ENCODE measurements at places on chromosomes 1 and 21.

DNA sequence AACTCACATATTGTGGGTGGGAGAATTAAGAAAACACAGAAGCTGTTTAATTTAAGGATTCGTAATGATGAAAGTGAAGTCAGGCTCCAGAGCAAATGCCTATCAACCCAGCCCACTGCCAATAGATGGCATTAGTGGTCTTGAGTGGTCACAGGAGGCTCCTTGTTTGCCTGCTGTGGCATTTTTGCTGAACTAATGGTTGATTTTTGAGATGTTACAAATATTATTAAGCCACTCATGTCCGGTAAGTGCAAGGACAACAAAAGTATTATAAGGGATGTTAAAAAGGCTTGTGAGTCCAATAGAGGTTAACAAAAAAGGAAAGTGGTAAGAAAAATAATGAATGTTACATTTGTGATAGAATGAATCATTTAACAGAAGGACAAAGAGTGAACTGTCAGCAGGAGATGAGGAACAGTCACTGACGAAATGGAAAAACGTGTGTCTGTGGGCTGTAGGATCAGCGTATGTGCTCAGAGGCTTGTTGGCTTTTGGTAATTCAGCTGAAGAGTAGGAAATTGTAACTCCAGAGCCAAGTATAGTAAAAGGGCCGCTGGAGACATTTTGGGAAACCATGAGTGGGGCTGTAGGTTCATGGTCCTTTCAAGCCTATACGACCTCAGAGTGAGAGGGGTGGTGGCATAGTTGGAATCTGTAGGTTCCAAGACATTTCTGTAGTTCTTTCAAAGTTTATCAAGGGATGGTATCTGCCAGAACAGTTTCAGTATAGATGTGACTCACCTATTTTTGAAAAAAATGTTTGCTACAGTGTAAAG, 11.2 kb downstream of the SFT2D2 start:
- peak; percentile 62 for DNase-seq

DNA sequence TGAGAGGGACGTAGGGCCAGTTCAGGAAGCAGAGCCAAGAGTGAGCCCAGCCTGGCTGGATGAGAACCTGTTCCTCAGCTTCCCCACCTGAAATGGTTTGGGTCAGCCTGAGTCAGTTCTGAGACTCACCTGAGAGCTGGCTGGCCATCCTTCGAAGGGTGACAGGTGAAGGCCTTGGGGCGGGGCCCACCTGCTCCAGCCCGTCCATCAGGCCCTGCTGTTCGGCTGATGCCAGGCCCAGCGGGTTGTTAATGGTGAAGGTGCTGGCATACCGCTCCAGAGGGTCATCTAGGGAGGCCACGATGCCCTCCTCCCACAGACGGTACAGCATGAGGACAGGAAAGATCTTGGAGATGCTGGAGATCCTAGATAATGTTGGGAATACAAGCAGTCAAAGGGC, 14.1 kb downstream of the LACTBL1 start:
- DNase-seq: no peak

DNA sequence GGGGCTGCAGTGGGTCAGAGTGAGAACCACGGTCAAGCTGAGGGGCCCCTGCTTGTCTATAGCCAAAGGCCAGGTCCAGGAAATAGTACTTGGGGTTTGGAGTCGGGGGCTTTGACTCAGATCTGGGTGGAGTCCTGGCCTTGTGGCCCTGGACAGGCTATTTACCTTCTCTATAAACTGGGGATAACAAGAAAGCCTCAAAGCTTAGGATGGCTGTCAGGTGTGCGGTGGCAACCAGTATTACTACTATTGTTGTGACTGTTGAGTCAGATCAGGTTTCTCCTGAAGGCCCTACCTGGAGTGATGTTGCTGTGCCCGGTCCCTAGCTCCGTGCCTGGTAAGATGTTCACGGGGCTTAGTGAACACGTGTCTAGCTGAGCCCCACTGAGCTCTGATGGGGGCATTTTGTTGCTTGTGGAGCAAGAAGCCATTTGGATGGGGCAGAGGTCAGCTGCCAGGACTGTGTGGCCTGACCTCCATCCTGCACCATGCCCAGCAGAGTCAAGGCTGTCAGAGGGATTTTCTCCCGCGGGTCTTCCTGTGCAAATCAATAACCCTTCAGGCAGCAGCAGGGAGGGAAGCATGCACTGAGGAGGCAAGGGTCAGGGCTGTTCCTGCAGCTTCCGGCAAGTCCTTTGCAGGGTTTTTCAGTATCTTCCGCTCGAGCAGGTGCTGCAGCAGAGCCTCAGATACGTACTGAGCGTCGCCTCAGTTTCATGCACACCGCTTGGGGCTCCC, 170.3 kb downstream of the CAMTA1 start:
- no peak for DNase-seq

DNA sequence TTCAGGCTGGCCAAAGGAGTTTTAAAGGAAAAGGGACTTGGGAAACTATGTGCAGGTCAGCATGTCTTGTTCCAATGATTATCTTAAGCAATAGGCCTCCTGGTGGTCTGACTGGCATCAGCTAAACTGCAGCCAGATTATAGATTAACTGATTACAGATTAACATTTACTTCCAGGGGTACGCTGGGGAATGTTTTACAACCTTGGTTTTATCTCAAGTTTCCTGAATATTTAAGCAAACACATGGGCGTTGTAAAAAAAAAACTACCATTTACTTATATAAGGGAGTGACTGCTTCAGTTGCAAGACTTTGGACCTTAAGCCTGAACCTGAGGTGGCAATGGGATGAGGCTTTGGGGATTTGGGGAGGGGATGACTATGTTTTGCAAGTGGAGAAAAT, 600.6 kb upstream of the B3GALT2 start:
- no peak for DNase-seq

Measured in activated CD8-positive, alpha-beta memory T cell treated with anti-CD3 and anti-CD28 coated beads, Interleukin-2, amount 50 U/mL, for 48 hours (primary cell).